ENCODE measurements at places on chromosomes 5 and 9.

GRCh38 chr5:163978897-163979296, 473.5 kb downstream of the MAT2B start:
- no peak for DNase-seq

DNA sequence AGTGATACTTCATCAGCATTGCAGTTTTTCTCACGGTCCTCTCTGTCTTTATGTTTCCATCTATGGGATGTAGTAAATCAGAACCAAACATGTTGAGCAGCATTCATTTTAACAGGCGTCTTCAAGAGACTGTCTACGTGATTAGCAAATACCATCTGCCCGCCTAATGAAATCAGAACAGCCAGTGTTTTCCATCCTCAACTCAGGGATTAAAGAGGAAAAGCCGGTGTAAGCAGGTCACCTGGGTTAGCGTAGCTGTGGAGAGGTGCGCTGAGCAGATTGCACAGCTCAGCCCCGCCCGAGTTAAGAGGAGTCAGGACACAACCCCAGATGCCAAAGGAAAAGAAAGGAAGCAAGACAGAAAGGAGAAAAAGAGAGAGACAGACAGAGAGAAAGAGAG, 54.3 kb upstream of the ANKRD33B start:
- no peak for DNase-seq

- no peak for DNase-seq
Measured at GRCh38 chr9:30060976-30061375, 2323.5 kb upstream of the ACO1 start.

- DNase-seq: no peak
Measured at GRCh38 chr5:136814619-136815378, 449.5 kb upstream of the TRPC7 start.

DNA sequence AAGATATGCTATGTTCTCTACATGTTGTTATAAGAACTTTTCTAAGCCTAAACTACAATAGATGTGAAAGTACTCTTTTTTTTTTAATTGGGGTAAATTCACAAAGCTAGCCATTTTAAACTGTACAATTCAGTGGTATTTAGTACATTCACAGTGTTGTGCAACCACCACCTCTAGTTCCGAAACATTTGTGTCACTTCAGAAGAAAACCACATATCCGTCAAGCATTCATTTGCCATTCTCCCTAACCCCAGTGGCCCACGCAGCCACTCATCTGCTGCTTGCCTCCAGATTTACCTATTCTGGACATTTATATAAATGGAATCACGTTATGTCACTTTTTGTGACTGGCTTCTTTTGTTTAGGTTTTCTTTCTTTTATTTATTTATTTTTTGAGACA, 43.1 kb downstream of the SPTAN1 start:
- no peak for DNase-seq

- DNase-seq: peak; percentile 57
Measured at GRCh38 chr9:27460226-27461023, 63.7 kb upstream of the IFNK start.

GRCh38 chr9:70400107-70400892, 14.2 kb downstream of the KLF9 start:
- no peak for DNase-seq

GRCh38 chr5:173392172-173392571, 64.0 kb upstream of the STC2 start:
- DNase-seq: no peak

GRCh38 chr5:100188778-100189177, 346.4 kb upstream of the FAM174A start:
- DNase-seq: no peak

DNA sequence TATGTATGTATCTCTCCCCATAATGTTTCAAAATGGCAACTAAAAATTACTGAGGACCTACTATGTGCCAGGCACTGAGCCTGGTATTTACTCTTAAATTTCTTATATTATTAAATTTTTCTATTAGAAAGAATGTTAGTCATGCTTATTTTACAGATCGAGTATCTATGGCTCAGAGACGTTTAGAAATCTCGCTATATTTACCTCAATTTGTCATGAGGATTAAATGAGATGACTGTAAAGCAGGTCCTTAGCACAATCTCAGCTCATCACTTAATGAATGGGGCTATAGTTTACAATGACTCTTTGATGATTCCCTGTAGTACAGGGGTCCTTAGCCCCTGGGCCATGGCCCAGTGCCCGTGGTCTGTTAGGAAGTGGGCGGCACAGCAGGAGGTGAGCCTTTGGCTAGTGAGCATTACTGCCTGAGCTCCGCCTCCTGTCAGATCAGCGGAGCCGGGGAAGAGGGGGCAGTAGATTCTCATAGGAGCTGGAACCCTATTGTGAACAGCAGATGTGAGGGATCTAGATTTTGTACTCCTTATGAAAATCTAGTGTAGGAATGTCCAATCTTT, 15.5 kb downstream of the ENC1 start:
- DNase-seq: no peak

DNA sequence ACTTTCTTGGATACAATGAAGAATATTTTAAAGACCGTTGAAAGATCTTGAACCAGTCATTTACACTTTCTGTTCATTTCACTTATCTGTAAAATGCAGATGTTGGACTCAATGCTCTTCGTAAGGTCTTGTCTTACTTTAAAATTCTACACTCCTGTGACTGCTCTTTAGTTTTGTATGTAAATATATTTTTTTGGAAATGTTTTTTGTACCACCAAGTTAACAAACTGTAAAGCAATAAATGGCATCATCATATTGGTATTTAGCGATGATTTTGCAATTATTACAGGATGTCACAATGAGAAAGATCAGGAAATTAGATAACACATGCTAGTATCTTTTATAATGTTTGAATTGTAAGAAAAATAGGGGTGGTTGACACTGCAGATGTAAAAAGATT, 80.8 kb upstream of the GNAQ start:
- DNase-seq: no peak

GRCh38 chr5:14270209-14270702, 127.1 kb downstream of the TRIO start:
- peak; percentile 22 for DNase-seq

DNA sequence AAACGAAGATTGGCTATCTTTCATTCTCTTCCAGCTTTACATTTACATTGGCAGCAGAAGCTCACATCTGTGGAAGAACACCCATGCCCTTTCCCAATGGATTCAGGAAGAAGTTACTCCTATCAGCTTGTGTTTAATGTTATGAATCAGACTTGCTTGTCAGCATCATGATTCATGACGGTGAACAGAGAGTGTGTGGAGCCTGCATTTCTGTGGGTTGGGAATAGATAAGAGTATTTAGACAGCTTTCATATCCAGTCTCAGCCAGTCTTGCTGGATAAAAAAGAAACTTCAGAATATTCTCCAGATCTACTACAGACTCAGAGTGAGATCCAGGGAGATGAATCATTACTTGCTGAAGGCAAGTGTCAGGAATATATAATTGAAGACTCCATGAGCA, 812.9 kb upstream of the ZNF608 start:
- DNase-seq: no peak

Data from CD4-positive, alpha-beta T cell treated with Interferon alpha-2 for 1 hour (primary cell).